Activated CD4-positive, alpha-beta T cell treated with anti-CD3 and anti-CD28 coated beads for 48 hours (primary cell): ENCODE measurements at places on chromosomes 11 and 22.

- no peak for DNase-seq
Measured at GRCh38 chr22:23682077-23682476, 8.7 kb upstream of the RGL4 start.

- DNase-seq = no peak
Measured at GRCh38 chr11:96185220-96185768, 157.7 kb downstream of the MAML2 start.

DNA sequence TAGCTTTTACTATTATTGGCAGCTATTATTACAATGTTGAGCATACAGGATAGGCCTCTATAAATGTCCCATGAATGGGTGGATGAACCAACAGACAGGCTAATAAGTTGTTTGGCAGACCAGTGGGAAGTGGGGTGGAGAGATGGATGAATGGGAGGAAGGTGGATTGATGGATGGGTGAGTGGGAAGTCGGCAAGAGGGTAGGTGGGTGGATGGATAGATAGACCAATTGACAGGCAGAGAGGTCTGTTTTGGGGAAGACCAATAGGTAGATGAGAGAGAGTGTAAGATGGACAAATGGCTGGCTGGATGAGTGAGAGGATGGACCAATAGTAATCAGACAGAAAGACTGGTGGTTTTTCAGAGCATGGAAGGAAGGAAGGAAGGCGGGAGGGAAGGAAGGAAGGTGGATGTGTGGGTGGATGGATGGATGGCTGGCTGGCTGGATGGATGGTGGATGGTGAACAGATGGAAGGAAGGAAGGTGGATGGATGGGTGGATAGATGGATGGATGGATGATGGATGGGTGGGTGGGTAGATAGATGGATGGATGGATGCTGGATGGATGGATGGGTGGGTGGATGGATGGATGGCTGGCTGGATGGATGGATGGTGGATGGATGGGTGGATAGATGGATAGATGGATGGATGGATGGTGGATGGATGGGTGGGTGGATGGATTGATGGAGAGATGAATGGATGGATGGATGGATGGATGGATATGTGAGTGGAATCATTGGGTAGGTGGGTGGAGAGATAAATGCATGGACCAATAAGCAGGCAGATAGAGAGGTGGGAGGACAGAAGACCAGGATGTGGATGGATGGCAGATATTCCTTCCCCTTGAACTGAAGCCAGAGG lies 37.4 kb downstream of the RASD2 start:
- DNase-seq = no peak

GRCh38 chr11:20060181-20060580 lies 100.1 kb downstream of the DBX1 start:
- no peak for DNase-seq

- no peak for DNase-seq
Measured at GRCh38 chr22:19508024-19508776, 16.0 kb downstream of the CLDN5 start.

DNA sequence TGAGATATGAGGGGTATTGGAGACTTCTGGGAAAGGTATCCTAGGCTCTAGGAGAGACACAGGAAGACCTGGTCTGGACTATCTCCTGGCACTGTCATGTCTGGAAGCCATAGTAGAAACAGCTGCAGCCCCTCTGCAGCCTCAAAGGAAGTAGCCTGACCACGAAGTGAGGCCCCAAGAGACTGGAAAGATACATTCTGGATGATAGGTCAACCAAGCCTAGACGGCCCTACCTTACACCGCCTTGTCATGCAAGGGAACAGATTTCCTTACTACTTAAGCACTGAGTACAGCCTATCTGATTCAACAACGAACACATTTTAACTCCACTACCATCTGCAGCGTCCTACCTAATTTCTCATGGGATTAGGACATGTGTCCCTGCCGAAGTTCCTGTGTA lies 31.1 kb downstream of the UQCR10 start:
- DNase-seq = no peak

GRCh38 chr11:2287091-2287490 lies 14.6 kb downstream of the C11orf21 start:
- DNase-seq = no peak

- no peak for DNase-seq
Measured at GRCh38 chr11:79186669-79187068, 254.2 kb downstream of the TENM4 start.

GRCh38 chr11:35905646-35906276 lies 38.1 kb upstream of the LDLRAD3 start:
- DNase-seq = no peak

- no peak for DNase-seq
Measured at GRCh38 chr22:30044881-30045493, 35.3 kb upstream of the HORMAD2 start.

- peak; percentile 13 for DNase-seq
Measured at GRCh38 chr11:37946155-37946766, 1348.2 kb upstream of the RAG2 start.

DNA sequence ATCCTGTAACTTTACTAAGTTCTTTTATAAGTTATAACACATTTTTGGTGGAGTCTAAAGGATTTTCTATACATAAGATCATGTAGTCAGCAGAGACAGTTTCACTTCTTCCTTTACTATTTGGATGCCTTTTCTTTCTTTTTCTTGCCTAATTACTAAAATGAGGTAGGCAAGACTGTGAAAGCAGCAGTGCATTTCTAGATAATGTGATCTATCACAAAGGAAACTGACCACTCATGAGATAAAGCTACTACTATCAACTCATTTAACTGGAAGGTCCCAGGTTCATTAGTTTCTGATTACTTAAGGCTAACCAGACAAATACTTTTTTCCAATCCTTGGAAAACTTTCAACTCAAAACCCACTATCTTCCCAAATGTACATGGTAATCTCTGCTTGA lies 196.2 kb upstream of the E2F8 start:
- no peak for DNase-seq

DNA sequence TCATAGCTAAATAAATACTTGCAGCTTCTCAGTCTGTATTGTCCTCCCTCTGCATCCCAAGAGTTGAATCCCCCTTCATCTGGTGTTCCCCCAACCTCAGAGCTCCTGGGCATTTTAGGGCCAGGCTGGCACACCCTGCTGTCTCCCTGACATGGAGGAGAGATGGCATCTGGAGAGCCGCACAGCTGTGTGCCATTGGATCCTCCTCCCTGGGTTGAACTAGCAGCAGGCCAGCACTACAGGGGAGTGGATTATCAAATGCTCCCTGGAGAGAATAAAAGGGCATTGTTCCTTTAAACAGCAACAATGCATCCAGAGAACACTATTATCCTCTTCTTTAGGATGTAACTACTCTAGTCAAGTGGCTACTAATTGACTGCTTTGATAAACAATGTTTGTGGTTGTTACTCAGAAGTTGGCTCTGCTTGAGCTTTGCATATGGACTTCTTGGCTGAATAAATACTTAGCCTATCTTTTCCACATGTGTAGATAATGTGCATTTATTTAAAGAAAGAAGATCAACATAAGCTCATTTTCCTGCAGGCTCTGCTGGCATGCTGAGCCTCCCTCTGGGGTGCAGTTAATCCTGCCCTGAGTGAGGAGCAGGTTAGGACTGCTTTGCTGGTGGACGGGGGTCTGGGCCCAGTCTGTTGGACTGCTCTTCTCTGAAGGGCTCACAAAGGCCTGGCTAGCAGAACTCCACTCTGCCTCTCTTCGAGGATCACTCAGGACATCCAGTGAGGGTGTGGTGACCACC lies 897.2 kb downstream of the TBC1D22A start:
- DNase-seq = no peak

DNA sequence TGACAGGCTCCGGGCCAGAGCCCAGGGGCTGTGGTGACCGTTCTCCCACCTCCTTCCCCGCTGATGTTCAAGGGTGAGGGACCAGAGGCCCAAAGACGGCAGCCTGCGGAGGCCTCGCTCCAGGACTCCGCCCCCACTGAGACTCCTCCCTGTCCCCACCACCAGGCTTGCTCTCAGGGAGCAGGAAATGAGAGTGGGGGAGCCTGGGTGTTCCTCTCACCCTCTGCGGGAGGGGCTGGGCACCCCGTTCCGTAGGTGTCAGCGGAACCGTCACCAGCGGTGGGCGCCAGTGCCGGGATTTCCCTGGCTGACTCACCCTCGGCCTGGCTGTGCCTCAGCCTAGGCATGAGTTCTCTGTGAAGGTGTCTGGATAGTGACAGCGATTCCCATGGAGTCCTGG lies 15.7 kb downstream of the DAGLA start:
- peak; percentile 96 for DNase-seq

GRCh38 chr11:57499413-57499982 lies 16.0 kb downstream of the SLC43A1 start:
- peak; percentile 72 for DNase-seq

DNA sequence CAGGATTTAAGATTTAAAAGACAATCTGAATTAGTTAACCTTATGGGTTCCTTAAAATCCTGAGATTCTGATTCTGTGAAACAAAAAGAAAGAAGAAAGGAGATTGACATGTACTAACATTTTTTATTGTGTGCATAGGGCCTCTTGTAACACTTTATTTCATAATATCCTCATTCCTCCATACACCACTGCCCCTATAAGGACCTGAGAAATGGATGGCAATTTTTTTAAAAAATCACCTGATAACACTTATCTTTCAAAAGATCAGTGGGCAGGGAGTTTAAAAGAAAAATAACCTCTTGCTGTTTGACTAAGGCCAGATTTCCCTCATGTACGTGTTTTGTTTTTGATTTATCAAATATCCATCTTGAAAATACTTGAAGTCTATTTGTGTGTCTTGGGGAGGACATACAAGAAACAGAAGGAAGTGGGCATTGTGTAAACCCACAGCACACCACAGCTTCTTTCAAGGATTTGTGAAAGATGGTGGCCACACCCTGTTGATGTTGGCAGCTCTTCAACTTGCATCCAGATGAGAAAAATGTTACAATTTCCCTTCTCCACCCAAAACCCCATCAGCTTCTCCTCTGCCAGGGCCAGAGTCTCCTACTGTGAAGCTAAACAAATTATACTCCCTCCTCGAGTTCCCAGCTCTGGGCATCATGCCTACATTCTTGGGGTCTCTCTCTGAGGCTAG lies 35.0 kb upstream of the MPEG1 start:
- no peak for DNase-seq

DNA sequence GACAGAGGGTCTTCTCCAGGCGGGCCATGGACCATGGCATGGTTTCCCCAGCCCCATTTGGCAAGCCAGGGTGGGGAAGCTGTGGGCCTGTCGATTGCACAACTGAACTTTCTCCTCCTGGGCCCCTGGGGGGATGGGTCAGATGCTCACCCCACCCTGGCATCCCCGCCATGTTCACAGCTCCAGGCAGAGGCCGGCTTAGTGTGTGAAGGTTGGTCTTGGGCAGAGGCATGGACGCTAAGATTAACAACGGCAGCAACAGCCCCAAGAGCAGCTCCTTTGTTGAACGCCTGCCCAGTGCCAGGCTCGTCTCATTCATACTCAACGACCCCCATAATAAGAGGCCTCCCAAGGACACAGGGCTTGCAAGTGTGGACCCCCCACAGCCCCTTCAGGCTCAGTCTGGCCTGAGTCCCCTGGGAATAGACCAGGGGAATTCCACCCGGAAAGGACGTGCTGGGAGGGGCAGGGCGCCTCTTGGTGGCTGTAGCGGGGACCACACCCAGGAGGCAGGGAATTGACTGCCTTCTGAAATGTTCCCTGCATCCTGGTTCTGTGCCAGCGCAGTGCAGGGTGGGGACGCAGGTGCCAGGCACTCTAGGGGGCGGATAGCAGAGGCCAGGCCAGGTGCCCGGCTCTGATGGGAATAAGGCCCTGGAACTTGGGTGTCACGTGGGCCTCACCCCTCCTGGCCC lies 8.3 kb downstream of the TSPO start:
- no peak for DNase-seq

DNA sequence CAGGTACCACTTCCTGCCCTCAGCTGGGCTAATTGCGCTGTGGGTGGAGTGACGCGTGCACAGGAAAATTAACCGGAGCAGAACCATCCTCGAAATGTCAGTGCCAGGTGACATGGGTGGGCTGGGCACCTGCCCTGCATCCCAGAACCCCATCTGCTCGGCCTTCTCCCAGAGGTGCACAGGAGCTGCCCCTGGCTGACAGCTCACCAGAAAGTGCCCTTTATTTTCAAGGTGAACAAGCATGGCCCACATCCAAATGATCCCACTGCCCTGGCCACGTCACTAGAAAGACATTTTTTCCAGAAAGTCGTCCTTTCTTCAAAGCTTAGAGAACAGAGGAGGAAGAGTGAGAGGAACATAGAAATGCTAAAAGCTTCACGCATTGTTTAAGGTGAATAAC lies 4.1 kb upstream of the ELFN2 start:
- DNase-seq = no peak

- no peak for DNase-seq
Measured at GRCh38 chr11:99098258-99098657, 77.5 kb downstream of the CNTN5 start.

- no peak for DNase-seq
Measured at GRCh38 chr11:95450547-95451123, 219.6 kb upstream of the SESN3 start.

GRCh38 chr11:62770778-62771143 lies 435 bp upstream of the TAF6L start:
- DNase-seq = peak; percentile 24

DNA sequence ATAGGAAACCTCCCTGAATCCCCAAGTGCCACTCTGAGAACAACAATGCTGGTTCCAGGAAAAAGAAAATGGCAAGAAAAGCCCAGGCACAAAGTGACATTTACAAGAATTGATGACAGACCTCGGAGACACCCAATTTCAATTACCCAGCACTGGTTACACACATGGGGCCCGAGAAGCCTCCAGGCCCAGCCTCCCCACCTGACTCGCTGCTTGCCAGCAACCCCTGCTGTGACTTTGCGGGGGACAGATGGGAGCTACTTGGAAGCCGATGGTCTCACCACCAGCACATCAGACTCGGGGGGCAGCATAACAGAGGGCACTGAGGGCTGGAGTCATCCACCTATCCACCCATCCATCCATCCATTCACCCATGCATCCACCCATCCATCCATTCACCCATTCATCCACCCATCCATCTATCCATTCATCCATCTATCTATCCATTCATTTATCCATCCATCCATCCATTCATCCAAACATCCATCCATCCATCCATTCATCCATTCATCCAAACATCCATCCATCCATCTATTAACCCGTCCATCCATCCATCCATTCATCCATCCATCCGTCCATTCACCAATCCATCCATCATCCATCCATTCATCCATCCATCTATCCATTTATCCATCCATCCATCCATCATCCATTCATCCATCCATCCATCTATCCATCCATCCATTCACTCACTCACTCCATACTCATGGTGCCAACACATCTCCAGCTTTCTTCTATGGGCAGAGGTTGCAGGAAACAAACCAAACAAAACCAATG lies 567.6 kb downstream of the BRD1 start:
- no peak for DNase-seq

- peak; percentile 88 for DNase-seq
Measured at GRCh38 chr11:44727373-44728287, 868 bp downstream of the TSPAN18 start.

GRCh38 chr11:83205608-83206185 lies 12.2 kb downstream of the ANKRD42 start:
- no peak for DNase-seq

GRCh38 chr11:76038608-76039007 lies 167.7 kb downstream of the WNT11 start:
- DNase-seq = no peak

DNA sequence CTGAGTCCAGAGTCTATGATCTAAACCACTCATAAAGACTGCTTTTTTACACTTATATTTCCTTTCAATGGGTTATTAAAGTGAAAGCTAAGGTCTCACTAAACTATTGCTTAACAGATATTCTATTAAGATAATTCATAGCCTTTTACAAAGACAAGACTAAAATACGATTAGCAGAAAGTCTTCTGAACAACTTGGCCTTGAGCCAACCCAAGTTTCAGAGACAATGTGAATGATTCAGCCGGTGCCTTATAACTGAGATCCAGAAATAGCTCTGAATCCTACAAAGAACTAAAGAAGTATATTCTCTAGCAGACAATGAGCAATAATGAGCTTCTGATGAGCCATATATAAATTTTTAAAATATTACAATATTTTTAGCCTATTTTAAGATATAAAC lies 41.5 kb upstream of the CARD18 start:
- no peak for DNase-seq
